Activated effector memory CD4-positive, alpha-beta T cell treated with anti-CD3 and anti-CD28 coated beads, Interleukin-2, amount 50 U/mL, for 16 hours (primary cell): ENCODE measurements at places on chromosomes 5 and 9.

GRCh38 chr9:136705564-136705963, 6.8 kb upstream of the DIPK1B start:
- no peak for DNase-seq

GRCh38 chr5:34591723-34592122, 64.4 kb upstream of the RAI14 start:
- DNase-seq: no peak

GRCh38 chr9:83070261-83070660, 7.3 kb upstream of the RASEF start:
- DNase-seq: no peak

DNA sequence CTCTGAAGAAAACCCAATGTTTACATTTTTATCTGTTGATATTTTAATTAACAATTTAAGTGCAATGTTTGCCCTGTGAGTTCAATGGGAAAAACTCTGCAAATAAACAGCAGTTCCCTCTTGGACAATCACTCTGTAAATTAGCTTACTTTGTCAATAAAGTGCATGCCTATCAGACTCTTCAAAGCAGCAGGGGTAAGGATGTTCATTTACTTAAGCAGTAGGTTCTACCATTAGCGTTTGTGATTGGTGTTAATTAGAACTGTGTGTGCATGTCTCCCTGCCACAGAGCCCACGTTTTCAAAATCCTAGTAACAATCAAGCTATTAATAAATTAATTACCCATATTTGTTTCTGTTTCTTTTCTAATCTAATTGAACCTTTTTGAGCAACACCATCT, 1921.6 kb upstream of the WWC1 start:
- no peak for DNase-seq

- DNase-seq: no peak
Measured at GRCh38 chr5:77924081-77924480, 147.9 kb upstream of the TBCA start.

DNA sequence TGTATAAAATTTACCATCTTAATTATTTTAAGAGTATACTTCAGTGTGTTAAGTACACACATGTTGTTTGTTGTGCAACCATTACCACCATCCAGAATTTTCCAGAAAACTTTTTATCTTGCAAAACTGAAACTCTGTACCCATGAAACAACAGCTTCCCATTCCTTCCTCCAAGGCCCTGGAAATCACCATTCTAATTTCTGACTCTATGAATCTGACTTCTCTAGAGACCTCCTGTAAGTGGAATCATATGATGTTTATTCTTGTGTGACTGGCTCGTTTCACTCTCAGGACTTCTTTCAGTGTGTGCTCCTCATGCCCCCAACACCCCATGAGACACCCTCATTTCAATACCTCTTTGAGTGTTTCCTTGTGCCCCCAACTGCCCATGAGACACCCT, 60.4 kb upstream of the COL15A1 start:
- no peak for DNase-seq

DNA sequence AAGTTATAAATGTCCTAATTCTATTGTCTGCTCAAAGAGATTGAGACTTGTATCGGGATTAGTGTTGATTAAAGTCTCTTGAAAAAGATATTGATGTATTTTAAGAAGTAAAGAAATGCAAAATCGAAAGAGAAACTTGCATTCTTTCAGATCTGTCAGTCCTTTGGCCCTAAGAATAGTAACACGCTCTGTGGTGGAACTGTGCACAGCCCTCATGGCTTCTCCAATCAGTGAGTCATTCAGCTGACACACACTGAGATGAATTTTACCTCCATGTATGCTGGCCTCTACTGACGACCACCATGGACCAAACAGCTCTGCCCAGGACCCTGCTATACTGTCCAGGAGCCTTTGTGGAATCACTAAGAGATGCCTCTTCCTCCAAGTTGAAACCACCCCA, 232.4 kb downstream of the ESM1 start:
- no peak for DNase-seq

GRCh38 chr9:69455311-69455710, 130.3 kb downstream of the ENTREP1 start:
- no peak for DNase-seq

GRCh38 chr5:180201051-180201987, 7.7 kb downstream of the RASGEF1C start:
- no peak for DNase-seq

DNA sequence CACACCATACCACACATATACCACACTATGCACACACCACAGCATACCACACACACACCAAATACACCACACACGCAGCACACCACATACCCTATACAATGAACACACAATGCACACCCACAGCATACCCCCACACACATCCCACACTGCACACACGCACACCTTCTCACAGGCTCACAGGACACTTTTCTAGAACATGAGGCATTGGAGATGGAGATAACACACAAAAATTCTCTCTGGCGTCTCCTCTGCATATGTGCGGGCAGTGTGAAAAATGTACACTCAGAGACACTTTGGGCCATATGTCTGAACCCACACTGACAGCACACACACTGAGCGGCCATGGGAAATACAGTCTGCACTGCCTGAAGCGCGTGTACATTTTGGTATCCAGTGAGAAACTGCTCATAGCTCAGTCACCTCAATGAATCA, 278.1 kb downstream of the GADD45G start:
- no peak for DNase-seq

GRCh38 chr9:134193912-134194535, 29.7 kb upstream of the RNU6ATAC start:
- DNase-seq: no peak

- no peak for DNase-seq
Measured at GRCh38 chr5:142167458-142167857, 58.9 kb downstream of the NDFIP1 start.
